ENCODE measurements at places on chromosomes 2 and 18.

- no peak for DNase-seq
Observed at GRCh38 chr2:239671471-239671870, 270.7 kb upstream of the HDAC4 start.

- no peak for DNase-seq
Observed at GRCh38 chr2:46977899-46978298, 62.3 kb upstream of the MCFD2 start.

DNA sequence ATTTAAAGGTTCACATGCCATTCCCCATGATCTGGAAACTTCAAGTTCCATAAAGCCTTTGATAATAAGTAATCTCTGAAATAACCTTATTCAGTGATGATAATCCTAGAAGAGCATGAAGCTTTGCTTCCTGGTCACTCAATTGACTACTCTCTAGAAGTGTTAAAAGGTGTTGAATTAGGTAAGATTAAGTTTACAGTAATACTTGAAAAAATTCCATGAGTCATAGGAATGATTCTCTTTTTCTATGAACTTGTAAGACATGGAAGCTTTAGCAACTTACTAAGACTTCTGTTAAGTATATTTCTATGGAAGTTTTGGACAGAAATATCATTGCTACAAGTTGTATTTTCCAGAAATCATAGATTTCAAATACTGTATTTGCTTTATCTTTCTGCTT, 100.6 kb downstream of the MYO1B start:
- no peak for DNase-seq

GRCh38 chr2:240132651-240132980, 3.5 kb downstream of the COPS9 start:
- no peak for DNase-seq

GRCh38 chr2:181657379-181657778, 474 bp upstream of the CERKL start:
- no peak for DNase-seq
